ENCODE measurements at places on chromosomes 7 and 10.

DNA sequence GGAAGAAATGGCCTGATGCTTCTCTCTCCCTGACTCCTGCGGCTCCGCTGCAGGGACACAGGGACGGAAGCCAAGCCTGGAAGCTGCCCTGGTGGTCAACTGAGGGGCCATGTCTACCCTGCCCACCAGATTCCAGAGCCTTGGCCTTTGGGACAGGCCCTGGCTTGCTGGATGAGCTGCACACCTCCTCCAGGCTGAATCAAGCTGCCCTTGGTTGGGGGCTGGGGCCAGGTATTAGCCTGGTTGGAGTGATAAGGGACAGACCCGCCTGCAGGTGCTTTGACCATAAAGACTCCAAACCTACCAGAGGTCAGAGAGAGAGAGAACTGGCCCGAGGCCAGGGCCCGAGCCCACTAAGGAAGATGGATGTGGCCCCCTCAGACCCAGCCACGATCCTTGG lies 30.1 kb downstream of the CRHR2 start:
- no peak for DNase-seq

DNA sequence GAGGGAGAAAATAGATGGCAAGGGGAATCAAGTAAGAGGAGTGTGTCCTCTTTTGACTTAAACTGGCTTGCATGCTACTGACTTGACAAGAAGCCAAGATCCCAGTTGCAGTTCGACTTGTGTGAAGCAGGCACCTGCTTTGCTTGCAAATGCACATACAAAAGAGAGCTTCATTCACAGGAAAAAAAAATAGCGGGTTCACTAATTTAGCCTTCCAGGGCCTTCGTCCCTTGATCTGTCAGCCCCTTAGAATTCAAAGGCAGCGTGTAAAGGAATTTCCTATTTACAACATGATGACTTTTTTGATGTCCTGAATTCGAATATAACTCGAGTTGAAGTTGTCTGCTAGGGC lies 192.1 kb downstream of the CELF2 start:
- no peak for DNase-seq

DNA sequence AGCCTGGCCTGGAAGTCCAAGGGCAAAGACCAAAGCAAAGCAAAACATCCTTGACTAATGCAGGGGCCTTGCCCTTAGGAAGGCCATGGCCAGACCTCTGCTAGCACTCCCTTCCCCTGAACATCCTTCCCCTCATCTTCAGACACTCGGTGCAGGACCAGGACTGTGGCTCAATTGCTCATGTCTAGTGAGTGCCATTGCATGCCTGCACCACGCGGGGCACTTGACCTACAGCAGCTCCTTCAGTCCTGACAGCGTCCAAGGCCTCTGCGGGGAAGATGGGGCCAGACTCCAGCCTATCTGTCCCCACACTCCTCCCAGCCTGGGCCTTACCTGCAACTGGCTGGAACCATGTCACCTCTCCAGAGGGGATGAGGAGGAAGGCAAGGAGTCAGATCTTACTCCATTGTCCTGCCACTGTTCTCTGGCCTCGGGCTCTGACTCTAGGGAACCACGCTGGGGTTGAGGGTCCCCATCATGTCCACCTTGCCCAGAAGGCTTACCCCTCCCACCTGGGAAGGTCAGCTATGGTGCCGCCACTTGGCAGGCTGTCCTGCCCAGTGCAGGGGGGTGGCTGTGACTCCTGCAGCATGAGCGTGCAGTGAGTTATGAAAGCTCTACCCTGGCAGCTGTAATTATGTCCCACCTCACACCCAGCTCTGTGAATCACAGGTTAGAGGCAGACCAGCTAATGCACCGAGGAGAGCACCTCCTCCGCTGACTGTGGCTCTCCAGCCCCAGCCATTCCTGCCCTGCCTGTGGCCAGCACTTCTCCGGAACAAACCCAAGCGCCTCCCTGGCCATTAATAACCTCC lies 16.1 kb downstream of the DRGX start:
- no peak for DNase-seq

DNA sequence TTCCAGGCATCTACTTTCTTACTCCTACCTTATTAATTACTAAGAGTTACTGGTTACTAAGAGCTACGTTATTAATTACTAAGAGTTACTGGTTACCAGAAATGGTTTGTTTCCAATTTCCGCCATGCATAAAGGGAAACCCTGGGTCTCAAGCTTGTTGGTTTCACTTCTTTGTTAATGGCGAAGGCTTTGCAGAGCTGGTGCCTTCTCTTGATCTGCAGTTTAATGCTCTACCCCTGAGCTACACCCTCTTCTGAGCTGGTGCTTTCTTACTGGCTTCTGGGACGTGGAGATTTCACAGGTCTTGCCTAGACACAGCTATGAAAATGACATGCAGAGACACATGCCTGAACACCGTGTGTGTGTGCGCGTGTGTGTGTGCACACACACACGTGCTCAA lies 560 bp downstream of the CPA4 start:
- DNase-seq: no peak

GRCh38 chr7:150330211-150330885 lies 7.0 kb upstream of the ACTR3C start:
- DNase-seq: no peak

GRCh38 chr10:11894381-11895107 lies 71.4 kb downstream of the PROSER2 start:
- DNase-seq: no peak

- DNase-seq: no peak
Measured at GRCh38 chr7:101420436-101420835, 57.8 kb downstream of the COL26A1 start.

GRCh38 chr10:109961174-109962001 lies 38.1 kb upstream of the XPNPEP1 start:
- no peak for DNase-seq

GRCh38 chr10:19195698-19196097 lies 147.1 kb downstream of the MALRD1 start:
- DNase-seq: no peak

- DNase-seq: no peak
Measured at GRCh38 chr7:157282141-157282801, 54.5 kb upstream of the DNAJB6 start.

GRCh38 chr10:75106242-75106641 lies 5.2 kb upstream of the SAMD8 start:
- DNase-seq: no peak

DNA sequence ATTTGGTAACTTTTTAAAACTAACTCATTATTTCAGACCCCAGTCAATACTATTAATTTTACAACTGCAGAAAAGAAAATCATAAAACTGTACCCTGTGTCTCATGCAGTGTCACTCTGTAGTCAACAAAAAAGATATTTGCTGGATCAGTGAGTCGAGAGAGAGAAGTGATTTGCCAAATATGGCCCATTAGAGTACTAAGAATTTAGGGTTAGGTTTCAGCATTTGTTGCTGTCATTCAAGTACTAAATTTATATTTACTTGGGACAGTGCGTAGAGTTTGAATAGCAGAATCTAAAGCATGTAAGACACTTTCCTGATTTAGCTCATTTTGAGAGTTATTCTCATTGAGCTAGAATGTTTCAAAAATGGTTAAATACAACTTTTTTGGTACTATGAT lies 38.9 kb downstream of the CACNA2D1 start:
- no peak for DNase-seq

DNA sequence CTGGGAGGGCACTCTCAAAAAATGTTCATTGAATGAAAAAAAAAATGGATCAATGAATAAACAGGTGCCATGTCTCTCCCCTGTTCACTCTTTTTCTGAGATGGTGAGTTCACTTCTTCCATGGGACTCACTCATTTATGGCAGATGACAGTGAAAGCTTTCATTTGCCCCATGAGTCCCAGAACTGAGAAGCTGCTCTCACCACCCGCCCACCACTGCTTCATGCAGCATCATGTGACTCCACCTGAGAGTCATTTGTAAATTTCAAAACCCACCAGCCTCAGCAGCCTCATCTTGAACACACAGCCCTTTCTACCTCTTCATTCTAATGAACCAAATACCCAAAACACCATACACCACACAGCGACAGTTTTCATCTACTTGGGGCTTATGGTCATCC lies 64.9 kb downstream of the SCRN1 start:
- no peak for DNase-seq

DNA sequence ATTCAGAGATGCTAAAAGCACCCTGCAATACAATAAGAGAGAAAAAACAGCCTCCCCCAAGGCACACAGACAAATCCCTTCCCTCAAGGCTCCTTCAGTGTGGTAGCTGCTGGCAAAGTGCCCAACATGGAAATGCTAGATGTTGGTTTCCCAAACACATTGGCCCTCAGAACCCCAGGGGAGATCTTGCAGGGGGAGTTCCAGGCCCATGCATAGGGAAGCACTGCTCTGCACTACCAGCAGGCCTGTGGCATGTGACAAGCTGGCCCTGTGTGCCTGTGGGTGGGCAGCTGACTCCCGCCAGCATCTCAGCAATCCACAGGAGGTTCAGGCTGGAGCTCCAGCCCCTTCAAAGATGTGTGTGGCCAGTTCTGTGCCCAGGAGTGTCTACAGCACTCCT lies 16.8 kb upstream of the CSGALNACT2 start:
- DNase-seq: no peak

DNA sequence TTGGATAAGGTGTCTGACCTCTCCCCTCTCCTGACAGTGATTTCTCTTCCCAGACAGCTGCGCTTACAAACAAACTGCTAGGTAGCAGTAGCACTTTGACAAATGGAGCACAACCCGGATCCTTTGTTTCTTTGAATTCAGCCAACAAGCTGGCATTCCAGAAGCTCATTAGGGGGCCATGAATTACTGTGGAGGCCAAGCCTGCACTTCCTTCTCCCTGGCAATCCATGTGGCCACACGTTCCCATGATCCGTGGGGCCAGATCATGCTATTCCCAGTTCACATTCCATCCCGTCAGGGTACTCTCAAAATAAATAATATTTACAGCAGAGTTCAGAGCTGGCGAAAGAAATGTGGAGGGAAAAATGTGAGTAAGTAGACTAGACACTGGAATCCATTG lies 172.4 kb downstream of the PRPF18 start:
- peak; percentile 29 for DNase-seq

- DNase-seq: no peak
Measured at GRCh38 chr7:2203766-2204300, 28.9 kb downstream of the MAD1L1 start.

DNA sequence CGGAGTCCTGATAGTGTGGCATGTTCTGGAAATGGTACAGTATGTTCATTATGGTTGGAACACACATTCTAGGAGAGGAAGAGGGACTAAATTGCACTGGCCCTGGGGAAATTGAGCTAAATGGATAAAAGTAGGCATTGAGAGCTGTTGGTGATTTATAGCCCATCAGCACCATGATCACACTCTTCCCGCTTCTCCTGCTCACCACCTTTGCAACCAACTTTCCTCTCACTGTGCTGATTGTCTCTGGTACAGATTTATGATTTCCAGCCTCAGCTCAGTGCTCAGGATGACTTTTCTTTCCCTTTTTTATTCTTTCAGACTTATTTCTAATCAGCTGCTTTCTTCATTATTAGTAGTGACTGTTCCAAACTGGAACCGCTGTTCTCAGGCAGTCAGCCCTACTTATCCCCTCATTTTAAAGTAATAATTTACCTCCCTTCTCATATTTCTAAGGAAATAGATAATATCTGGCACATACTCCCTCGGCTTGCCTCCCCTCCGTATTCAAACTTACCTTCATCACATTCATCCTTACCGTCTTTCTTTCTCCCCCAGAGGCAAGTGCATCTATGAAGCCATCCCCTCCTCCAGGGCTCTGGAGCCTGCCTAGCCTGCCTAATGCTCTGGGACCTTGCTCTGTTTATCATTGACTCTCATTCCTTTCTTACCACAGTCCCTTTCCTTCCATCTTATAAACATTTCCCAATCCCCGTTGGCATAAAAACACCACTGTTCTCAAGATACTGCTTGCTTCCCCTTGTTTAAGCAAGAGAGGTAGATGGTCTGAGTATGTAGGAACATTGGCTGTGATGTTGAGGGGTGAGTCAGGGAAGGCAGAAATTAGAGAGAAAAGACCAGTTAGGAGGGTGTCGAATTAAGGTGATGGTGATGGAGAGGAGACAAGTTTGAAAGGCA lies 51.6 kb upstream of the RPA3 start:
- DNase-seq: no peak

DNA sequence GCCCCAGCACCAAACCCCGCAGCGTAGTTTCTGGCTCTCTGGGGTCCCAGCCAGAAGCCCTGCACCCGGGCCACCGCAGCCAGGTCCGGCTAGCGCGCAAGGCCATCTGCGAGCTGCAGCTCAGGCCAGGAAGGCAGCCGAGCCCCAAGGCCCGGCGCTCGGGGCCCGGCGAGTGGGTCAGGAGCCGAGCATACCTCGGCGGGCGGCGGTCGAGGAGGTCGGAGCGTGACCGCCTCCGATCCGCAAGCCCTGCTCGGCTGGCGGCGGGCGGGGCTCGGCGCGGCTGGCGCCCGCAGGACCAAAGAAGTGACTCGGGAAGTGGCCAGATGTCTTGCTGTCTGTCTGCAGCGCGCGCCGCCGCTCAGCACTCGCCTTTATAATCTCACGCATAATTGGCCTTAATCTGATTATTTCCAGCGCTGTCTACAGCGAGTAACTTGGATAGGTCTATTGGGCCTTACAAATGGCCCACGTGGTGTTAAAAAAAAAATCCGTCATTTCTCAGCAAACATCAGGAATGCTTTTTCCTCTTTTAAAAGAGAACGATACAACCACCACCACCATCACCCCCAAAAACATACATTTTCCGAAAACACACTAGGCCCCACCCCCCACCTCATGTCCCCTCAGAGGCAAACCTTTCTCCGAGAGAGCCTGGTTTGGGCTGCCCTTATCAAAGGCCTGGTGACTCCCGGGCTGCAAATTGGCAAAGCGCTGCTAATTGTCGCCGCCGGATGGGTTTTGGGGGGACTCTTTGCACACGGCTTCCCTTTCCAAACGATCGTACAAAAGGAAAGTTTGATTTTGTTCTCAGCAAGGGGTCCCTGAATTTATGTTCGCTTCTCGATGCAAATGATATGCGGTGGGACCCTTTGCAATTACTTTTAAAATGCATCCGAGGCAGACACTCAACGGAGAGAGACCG lies at the start of gene DRGX:
Gene DRGX (minus strand): TSS at position 349 of the 925 bp plus-strand sequence. CDS start 649 bp downstream, outside the sequence.
- DNase-seq: no peak

DNA sequence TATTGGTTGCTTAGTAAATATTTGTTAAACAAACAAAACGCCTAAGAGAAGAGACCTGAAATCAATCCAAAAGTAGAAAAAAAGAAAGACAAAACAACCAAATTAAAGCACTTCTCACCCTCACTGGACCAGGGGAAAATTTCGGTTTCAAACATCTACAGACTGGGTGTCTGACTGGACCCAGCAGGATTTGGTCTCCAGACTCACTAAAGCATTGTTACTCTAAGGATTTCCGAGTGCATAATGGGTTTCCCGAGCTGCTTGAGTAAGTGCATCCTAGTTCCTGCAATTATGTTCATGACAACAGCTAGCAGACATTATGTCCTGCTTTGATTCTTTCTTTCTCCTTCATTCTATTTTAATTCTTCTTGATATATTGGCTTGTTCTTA lies 51.8 kb upstream of the FAM3C start:
- DNase-seq: no peak

- no peak for DNase-seq
Measured at GRCh38 chr7:157662981-157663716, 326.3 kb downstream of the DNAJB6 start.

DNA sequence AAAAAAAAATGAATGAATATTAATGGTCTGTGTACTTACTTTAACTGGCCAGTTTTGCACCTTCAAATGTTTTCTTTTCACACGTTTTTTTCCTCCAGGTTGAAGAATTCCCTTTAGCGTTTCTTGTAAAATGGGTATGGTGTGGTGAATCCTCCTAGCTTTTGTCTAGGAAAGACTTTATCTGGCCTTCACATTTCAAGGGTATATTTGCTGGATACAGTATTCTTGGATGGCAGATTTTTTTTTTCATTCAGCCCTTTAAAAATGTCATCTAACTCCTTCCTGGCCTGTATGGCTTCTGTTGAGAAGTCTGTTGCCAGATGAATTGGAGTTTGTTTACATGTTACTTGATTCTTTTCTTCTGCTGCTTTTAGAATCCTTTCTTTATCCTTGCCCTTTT lies 10.1 kb downstream of the SLC25A40 start:
- no peak for DNase-seq

Data from AG04449 (cell line).